ENCODE measurements at places on chromosomes 12 and 14.
A peak's percentile ranks its signal among the peaks of the same experiment; 100 is the strongest.

DNA sequence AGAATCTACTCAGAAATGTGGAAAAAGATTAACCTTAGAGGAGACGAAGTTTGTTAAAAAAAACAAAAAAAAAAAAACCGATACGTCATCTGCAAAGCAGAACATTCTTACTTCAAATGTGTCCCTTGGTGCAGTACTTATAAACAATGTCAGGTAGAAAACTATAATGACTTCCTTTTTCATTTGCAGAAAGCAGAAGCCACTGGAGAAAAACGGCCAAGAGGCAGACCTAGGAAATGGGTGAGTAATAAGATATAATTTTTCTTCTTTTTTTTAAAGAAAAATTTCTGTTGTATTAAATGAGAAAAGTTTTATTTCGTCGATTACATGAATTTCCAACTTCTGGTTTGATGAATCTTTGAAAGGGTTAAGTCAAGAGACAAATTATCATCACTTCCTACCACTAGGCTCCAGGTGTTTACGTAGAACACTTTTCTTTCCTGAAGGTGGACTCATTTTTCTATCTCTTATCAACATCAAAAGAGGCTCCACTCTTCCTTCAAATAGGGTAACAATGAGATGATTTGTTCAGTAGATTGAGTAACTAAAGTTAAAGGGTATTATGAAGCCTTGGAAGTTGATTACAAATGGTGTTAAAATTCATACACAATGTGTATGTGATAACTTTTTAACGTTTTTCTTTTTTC lies 14.2 kb downstream of the HMGA2 start:
- DNase-seq, result no peak

DNA sequence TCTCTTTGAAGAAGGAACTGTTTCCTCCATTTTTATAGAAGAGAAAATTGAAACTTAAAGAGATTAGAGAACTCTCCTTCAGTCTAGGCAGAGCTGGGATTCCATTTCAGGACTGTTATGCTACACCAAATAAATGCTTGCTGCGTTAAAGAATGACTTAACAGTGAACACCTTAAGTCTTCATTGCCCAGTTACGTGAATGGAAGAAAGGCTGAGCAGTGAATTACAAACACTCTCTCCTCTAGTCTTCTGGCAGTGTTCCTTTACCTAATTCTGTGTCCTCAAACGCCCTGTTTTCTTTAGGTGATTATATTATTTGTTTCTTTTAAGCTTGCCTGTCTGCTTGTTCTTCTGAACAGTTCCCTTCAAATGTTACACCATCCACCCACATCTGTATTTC lies 59.7 kb downstream of the RCOR1 start:
- no peak for DNase-seq

DNA sequence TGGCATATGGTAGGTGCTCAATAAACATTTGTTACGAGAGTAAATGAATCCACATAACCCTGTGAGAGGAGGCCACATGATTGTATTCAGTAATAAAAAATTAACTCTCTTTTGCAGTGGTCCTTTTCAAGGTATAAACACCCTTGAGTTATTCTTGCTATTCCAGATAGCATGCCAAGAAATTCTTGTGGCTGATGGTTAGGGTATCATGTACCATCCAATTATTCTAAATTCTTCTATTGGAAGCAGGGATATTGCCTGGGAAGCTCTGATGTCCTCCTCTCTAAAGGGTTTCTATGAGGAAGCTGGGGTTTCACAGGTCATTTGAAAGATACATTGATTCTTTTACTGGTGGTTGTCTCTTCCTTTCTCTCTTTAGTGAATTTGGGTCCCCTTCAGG lies 10.1 kb downstream of the AKAP6 start:
- no peak for DNase-seq

DNA sequence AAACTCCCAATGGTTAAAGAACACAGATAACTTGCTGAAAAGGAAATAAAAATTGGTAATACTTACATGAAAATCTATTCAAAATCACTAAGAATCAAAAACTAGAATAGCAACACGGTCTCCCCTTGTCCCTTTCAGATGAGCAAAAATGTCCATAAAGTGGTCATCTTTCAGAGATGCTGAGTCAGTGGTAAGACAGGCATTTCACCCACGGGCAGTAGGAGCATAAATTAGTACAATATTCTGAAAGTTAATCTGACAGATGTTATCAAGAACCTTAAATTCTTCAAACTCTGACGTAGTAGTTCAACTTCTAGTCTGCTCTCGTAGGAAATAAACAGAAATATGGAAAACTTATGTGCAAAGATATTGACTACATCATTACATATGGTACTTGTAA lies 33.1 kb upstream of the GNPNAT1 start:
- DNase-seq, result peak; percentile 17

GRCh38 chr12:82515652-82516051 lies 157.3 kb downstream of the METTL25 start:
- no peak for DNase-seq

DNA sequence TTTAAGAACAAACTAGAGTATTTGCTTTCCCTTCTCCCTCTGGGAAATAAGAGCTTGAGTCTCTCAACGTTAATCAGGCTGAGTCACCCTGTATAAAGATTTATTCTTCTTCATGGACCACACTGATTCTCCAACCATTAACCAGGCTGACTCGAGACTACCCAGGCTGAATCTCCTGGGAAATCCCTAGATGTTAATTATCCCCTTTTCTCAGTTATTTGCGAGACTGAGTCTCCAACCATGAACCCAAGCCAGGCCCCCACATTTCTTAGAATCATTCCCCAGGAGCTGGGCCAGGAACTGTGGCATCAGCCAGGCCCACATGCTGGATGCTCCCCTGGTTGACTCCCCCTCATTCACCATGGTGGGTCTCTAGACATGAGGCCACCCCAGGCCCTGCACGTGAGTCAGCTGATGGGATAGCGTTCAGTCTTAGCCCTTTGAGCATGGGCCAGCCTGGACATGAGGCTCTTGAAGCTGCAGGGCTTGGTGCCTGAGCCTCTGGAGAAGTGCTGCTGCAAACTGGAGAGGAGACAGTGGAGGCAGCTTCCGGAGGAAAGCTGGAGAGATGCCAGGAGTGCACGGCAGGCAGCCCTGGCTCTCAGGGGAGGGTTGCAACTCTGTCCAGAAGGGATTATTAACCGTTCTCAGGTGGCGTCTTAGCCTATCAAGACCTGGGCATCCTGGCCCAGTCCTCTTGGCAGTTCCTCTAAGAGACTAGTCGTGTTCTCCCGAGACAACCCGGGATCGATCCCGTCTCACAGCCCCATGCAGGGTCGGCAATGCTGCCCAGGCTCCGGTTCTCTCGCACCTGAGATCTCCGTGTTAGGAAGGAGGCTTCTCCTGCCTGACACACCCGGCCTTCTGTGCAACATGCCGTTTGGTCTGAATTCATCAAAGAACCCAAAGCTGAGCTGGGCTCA lies 296.6 kb downstream of the ADGRD1 start:
- DNase-seq, result no peak

DNA sequence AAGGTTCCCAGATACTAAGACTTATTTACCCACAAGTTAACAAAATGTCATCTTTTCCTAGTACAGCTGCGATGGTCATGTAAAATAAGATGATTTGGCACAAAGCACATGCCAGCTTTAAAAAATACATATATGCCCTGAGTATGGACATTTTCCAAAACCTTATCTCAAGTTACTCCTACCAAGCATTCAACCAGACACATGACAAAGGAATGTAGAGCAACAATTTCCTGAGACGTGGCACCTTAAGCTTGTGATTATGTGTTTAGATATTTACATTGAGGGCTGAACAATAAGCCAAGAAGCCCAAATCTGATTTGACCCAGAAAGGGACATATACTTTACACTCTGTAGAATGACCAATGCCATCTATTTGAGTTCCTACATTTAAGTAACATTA lies 24.5 kb upstream of the OVCH1 start:
- peak; percentile 76 for DNase-seq

GRCh38 chr12:20885116-20885515 lies 74.6 kb downstream of the SLCO1B3 start:
- no peak for DNase-seq

DNA sequence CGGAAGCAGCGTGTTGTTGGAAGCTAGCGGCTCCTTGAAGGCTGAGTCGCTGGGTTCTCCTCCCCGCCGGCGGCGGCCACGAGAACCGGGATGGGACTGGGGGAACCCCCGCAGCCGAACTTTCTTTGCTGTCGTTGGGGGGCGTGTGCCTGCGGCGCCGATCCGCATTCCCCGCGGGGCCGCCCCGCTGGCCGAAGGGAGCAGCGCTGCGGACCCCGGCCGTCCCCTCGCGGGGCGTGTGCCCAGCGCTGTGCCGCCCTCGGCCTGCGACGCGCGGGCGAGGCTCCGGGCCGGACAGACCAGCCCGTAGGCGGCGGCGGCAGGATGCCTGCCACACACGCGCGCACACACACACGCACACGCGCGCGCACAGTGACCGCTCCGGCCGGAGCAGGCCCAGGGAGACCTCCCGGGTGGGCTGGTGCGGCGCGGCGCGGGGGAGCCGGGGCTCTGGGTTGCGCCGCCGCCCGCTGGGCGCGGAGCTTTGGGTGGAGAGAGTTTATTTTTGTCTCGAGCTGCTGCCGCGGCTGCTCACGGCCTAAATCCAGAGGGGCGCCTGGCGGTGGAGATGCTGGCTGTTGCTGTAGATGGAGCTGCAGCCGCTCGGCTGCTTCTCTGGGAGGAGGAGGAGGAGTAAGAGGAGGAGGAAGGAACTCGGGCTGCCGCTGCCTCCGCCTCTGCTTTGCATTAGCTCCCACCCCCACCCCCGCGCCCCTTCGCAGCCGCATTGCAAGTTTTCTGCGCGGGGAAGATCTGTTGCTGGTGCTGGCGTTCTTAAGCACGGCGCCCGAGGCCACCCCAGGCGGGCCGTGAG lies at the start of gene SAMD4A:
Gene SAMD4A, plus strand, starts transcription at position 719 of the 814 bp plus-strand sequence. CDS start 789 bp downstream, outside the sequence.
- DNase-seq, result peak; percentile 88

GRCh38 chr14:74589291-74589879 lies 22.7 kb downstream of the LTBP2 start:
- DNase-seq, result no peak

GRCh38 chr14:72558721-72559120 lies 335.2 kb downstream of the DPF3 start:
- peak; percentile 41 for DNase-seq

DNA sequence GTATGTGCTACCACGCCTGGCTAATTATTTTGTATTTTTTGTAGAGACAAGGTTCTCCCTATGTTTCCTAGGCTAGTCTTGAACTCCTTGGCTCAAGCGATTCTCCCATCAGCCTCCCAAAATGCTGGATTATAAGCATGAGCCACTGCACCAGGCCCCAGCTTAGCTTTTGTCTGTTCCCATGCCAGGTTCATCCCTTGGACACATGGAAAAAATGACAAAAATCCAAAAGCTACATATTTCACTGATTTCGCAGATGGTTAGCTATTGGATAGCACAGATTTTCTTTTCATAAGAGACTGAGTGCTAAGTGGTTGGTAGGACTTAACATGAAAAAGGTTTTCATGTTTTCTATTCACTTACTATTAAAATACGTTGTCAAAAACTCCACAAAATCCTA lies 286.6 kb upstream of the KITLG start:
- DNase-seq, result no peak

DNA sequence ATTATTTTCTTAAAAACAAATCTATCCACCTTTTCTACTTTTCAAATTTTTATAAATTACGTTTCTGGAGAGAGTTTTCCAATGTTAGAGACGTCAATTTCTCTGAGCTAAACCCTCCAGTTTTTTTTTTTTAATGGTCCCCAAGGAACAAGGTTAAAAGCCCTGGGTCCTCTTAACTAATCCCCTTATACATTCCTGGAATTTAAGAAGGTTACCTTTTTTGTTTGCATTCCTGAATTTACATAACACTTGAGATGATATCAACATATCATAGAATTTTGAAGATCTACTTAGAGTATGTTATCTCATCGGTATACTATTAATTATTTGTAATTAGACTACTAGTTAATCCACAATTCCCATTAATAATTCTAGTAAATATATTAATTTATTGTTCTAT lies 662.2 kb upstream of the LRFN5 start:
- no peak for DNase-seq

DNA sequence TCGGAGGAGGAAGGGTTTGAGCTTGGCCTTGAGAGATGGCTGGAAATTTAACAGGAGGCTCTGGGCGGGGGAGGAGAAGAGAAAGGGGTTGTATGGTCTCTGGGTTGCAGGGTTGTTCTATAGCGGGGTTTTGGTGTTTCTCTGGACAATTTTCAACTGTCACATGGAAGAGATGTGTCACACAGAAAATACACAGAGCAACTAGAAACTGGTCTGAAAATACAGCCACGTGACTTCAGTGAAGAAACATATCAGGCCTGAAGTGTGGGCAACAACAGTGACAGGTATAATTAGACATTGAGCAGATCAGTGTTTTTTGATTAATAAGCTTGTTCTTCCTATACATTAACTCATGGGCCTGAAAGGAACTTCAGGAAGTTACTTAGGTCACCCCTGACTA lies 205.3 kb upstream of the HMGA2 start:
- DNase-seq, result no peak

GRCh38 chr14:105859717-105860614 lies 333.6 kb downstream of the TMEM121 start:
- DNase-seq, result no peak
